ENCODE measurements at places on chromosomes 11 and 22.

DNA sequence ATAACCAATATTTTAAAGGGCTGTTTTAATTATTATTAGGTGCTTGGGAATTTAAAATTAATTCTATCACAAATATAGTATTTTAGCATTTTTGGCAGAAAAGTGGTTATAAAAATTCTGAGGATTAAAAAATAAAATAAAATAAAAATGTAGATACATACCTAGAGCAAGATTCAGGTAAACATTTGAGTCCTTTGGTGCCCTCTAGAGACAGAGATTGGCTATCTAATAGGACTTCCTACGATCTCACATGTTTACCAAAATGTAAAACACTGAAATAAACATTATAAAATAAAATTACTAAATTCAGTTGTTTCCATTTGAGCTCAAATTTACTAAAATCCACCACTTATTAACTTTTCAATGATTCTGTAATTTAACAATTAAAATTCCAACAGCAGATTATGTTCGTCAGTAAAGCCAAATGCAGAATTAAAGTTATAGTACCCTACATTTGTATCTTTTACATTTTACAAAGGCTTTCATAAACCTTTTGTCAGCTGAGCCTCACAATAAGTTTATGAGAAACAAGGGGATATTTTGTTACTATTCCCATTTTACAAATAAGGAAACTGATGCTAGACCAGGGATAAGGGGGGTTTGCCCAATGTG lies 27.7 kb downstream of the SLC36A4 start:
- DNase-seq: no peak

DNA sequence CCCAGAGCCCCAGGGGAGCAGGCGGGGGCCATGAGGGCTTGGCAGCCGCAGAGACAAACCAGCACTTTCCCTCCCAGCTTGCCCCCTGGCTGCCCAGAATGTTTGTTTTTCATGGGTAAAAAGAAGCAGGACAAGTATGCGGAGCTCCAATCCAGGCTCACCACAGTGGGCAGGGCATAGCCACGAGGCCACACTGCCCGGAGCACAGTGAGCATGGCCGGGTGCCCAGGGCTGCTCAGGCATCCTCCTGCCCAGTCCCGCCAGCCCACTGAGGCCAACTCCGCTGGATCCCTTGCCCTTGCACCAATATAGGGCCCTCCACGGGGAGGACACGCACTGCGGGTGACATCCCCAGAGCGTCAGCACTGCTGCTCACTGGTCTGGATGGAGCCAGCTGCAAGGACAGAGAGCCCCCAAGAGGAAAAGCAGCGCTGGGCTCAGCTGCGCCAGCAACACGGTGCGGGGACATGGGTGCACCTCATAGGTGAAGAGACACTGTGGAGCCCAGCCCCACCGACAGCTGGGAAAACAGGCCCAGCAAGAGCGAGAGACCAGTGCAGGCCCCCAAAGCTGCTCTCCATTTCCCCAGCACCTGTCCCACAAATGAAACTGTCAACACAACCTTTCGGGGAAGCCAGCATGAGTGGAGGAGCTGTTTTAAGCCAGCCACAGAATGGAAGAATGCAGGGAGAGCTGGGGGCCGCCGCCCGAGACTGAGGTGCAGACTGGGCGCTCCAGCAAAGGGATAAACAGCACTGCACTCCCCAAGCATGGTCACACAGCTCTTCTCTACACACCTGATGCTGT lies 24.8 kb downstream of the ARVCF start:
- peak; percentile 68 for DNase-seq

DNA sequence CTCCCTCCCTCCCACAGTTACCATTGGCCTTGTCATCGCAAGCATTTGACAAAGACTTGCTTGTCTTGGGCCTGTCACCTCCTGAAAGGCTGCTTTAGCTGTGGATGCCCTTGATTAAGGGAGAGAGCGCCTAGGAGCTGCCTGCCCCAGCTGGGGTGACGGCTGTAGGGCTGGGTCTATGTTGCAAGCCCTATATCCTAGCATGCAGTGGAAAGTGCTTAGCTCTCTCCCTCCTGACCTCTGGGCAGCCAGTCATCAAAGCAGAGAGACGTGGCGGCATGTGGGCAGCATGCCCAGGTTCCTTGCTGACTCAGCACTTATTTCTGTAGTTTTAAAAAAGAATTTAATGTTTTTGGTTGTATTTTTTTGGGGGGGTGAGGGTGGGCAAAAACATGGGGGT lies 75.9 kb downstream of the BARX2 start:
- no peak for DNase-seq

DNA sequence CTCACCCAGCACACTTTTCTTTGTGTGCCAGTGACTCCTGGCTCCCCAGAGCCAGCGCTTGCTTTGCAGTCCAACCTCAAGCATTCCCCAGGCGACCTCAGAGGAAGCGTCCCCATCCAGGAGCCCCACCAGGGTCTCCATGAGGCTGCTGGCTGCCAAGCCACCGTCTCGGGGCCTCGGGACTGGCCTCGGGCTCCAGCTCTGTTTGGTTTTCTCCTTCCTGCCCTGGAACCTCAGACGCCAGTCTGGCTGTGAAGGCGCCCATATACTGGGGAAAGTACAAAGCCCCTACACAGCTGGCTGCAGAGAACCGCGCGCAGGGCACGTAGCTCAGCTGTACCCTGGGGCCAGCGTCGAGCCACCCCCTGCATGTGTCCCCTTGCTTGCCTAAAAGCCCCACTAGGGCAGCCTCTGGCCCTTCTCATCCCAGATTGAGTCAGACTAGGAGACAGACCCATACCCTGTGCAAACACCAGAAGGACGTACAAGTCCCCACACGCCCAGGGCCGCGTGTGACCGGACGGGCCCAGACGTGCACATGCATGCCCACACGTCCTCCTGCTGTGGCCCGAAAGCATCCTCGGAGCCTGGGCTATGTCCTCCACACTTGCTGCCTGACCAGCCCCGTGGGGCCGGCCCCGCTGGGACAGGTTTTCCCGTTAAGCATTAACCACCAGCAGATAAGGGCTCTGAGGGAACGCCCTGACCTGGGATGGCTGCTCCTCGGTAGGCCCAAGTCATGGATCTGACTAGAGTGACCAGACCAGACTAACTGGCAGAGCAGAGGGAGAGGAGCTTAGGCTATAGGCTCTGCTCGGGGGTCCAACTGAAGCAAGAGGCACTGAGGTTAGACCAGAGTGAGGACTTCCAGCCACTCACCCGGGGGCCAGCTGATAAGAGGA lies 4.2 kb upstream of the SYT8 start:
- no peak for DNase-seq

DNA sequence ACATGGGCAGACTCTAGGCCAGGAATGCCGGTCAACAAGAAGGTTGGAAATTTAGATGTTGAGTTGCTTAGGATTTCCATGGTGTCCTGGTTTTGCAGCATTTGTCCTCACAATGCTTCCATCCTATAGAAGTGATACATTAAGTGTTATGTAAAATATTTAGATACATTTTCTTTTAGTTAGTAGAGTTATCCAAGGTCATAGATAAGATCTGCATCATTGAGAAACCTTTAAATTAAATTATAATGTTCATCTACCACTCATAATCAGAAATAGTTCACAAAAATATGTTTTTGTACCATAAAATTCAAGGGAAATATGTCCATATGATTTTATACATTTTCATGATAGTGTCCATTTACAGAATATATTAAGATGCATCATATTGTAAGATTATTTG lies at the start of gene OR51F1:
OR51F1 (minus strand) TSS at position 101 of the 400 bp plus-strand sequence; CDS start at position 101, 0 bp downstream.
- DNase-seq: no peak

GRCh38 chr11:64597671-64598101 lies 6.7 kb downstream of the SLC22A12 start:
- DNase-seq: no peak

GRCh38 chr11:128664317-128664716 lies 29.6 kb upstream of the FLI1 start:
- DNase-seq: no peak

DNA sequence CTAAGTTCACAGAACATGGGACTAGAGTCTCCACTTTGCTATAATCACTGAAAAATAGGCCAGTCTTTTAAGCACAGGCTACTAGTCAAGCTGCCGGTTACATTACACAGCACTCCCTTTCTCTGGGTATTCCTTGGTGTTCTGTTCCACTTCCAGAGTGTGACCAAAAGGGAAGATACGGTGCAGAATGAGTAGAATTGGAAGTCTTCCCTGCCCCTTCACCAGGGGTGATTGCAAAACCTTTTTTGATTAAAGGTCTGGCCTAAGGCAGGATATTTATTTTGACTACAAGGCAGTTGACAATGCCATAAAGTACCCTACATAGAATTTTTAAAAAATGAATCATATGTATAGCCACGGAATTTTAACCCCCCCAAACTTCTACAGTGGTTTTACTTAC lies 59.6 kb upstream of the ADORA2A start:
- DNase-seq: no peak

GRCh38 chr11:76067099-76067498 lies 139.2 kb downstream of the WNT11 start:
- no peak for DNase-seq

DNA sequence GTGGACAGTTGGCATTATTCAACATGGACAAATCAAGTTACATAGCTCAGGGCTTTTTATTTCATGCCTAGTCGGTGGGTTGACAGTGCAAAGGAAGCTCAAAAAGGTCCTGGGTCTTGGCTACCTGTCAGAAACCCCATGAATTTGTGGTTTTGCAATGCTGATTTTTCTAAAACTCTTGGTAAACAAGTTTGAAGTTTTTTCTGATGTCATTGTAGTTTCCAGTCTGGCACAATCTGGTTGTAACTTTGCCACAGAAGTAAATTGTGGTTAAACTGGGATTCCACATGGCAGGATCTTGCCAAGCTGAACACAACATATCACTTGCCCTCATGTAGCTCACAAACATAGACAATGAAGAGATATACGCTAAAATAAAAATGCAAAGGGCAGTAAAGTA lies 100.8 kb downstream of the EHF start:
- no peak for DNase-seq

DNA sequence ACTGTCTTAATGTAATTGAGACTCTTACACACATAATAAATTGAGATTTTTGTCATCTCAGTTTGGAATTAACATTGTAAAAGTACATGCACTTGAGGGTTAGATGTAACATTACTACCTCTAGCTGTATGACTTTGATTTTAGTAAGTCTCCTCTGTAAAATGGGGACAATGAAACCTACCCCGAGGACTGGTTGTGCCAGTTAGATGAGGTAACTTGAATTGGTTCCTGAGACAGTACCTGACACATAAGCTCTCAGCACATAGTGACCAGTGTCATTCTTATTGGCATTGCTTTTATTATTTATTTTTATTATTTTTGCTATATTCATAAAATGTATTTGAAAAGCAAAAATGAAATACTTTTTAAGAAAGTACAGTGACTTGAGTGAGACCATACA lies 114.8 kb downstream of the TEAD1 start:
- DNase-seq: no peak

GRCh38 chr11:94740083-94741021 lies 27.8 kb upstream of the AMOTL1 start:
- DNase-seq: no peak

- no peak for DNase-seq
Observed at GRCh38 chr11:65787649-65788622, 1.1 kb downstream of the OVOL1 start.

- no peak for DNase-seq
Observed at GRCh38 chr11:11620173-11620920, 1.5 kb downstream of the GALNT18 start.

GRCh38 chr22:32957200-32957803 lies 100.9 kb downstream of the SYN3 start:
- DNase-seq: no peak

- no peak for DNase-seq
Observed at GRCh38 chr11:5596607-5597201, at the start of gene TRIM6. TSS of gene TRIM6 (plus strand) at chr11:5596637. CDS start at chr11:5596898, 261 bp downstream.

DNA sequence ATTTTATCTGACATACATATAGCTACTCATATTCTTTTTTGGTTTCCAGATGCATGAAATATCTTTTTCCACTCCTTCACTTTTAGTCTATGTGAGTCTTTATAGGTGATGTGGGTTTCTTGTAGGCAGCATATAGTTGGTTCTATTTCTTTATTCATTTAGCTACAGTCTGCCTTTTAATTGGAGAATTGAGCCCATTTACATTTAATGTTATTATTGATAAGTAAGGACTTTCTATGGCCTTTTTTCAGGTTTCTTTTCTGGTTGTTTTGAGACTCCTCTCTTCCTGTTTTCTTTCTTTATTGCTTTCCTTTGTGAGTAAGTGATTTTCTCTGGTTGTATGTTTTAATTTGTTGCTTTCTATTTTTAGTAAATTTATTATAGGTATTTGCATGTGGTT lies 27.2 kb downstream of the CNTF start:
- DNase-seq: no peak

All from SHP77 (cell line).